ENCODE measurements at places on chromosomes 4 and X. TPM values are rescaled to one million over a fixed set of nuclear protein-coding genes. Genes with fewer than 3 reads are reported as not detected.

DNA sequence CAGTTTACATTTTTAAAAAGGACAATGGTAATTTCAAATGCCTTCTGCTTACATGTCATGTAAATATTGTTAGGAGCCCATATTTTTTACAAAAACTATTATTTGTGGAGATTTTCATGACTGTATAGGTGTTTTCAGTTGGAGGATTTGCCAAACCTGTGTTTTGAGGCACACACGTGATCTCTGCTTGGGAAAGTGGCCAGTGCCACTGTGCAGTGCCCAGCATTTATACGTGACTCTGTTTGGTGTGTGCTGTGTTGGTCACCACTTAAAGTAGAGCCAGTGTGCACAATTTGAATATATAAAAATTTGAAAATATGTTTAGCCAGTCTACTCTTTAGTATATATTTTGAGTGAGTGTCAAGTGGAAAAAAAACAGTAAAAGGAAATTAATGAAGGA lies 26.8 kb upstream of the NAP1L5 start:
- no peak overlapping the region for H3K4me3 ChIP-seq
- H3K27ac ChIP-seq: no peak overlapping the region
- H3K36me3 ChIP-seq: no peaks in the 10 kb centered on the region
- DNase-seq: no peak
- no peaks in the 10 kb centered on the region for H3K27me3 ChIP-seq
- H3K4me1 ChIP-seq: peaks cover 8% of the 10 kb centered on the region

Gene HSD17B13
- 0.60 TPM for total RNA-seq

Gene CXCL10
- not detected for total RNA-seq

GRCh38 chr4:83890816-83891215 lies 354.9 kb downstream of the GPAT3 start:
- no peak overlapping the region for H3K27ac ChIP-seq
- no peak for DNase-seq
- no peak overlapping the region for H3K4me3 ChIP-seq
- no peaks in the 10 kb centered on the region for H3K36me3 ChIP-seq
- H3K4me1 ChIP-seq: peaks cover 4% of the 10 kb centered on the region
- no peaks in the 10 kb centered on the region for H3K27me3 ChIP-seq

DNA sequence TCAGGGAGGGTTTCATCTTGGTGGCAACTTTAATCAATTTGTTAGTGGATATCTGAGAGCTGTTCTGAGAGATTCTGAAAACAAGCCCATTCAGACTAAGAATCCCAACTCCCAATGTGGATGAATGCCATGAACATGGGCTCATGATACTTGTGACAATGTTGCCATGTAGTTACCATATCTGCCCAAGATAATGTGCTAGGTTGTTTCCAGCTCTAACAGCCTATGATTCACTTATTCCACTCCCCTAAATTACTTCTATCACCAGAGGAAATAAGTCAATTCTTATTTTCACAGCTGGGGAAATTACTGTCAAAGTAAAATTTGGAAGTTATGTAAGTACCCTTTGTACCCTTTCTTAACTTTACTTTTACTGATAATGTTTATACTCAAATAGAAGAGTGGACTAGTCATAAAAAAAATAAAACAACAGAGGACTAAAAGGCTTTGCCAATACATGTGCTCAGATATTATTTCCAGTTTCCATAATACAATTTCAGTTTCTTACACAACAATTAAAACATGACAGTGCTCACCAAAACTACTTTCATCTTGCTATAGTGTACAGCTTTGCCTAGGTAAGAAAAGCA lies 1101.7 kb upstream of the INTU start:
- no peak overlapping the region for H3K4me3 ChIP-seq
- no peak overlapping the region for H3K27ac ChIP-seq
- H3K4me1 ChIP-seq: peaks cover 27% of the 10 kb centered on the region
- H3K36me3 ChIP-seq: no peaks in the 10 kb centered on the region
- DNase-seq: no peak
- no peaks in the 10 kb centered on the region for H3K27me3 ChIP-seq

Gene NDUFB11
- 86.1 TPM for total RNA-seq

DNA sequence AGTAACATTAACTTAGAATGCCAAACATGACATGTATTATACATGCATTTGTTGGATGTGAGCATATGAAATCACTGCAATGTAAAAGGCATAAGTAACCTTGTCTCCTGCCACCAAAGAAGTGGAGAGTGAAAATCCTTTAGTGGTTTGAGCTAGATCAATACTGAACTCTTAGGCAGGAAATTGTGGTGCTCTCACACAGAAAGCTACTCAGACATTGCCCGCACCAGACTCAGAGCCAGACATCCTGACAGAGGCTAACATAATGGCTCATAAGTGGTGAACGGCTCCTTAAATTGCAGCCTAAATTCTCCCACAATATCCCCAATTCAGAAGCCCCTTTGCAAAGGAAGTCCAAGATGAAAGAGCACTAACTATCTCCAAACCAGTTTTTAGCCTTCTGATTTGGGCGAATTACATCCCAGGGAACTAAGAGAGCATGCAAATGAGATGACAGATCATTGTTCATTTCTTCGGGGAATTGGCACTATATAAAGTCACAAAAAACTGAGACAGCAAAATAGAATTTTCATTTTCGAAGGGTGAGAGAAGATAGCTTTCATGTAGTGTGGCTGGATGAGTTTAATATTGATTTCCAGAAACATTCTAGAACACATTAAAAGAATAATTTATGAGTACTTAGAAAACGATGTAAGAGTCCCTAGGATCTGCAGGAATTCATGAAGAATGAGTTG lies 233.6 kb upstream of the RPS6KA3 start:
- DNase-seq: no peak
- no peaks in the 10 kb centered on the region for H3K27me3 ChIP-seq
- no peaks in the 10 kb centered on the region for H3K4me1 ChIP-seq
- no peak overlapping the region for H3K27ac ChIP-seq

Gene UGT2A3
- total RNA-seq: not detected

Gene ESX1
- total RNA-seq: not detected

DNA sequence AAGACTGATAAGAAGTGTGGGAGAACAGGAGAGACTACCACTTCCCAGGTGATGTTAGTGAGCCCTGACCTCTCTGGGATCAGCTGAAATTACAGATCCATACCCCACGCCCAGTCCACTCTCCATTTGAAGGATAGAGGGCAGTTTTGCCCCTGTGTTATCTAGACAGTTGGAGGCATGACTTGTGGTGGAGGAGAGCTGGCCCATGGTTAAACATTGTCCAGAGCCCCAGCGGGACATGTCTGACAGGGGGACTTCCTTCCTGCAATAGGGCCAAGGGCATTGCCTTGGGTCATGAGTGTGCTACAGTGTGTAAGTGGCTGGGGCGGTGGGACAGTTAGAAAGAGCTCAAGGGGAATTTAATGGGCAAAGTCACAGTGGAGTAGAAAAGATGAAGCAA lies 181.1 kb downstream of the MID1IP1 start:
- no peak for DNase-seq
- H3K27ac ChIP-seq: no peak overlapping the region
- no peak overlapping the region for H3K4me3 ChIP-seq
- no peaks in the 10 kb centered on the region for H3K4me1 ChIP-seq
- no peaks in the 10 kb centered on the region for H3K27me3 ChIP-seq

GRCh38 chr4:129545599-129546278 lies 449.8 kb downstream of the C4orf33 start:
- DNase-seq: peak; percentile 10
- H3K4me3 ChIP-seq: no peak overlapping the region
- no peaks in the 10 kb centered on the region for H3K27me3 ChIP-seq
- H3K27ac ChIP-seq: no peak overlapping the region

DNA sequence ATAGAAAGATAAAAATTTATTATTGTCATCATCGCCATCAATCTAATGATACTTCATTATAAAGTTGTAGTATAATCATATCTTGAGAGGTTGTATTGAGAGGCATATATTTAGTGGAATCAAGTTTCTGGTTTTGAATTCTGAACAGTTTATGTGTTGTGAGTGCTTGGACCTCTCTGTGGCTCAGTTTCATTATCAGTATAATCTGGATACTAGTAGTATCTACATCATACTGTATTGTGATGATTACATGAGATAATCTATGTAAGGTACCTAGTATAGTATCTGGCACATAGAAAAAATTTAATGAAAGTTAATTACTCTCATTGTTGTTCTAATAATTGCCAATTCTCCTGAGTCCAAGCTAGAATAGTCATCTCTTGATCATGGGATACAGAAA lies 161.2 kb upstream of the UBQLN2 start:
- H3K4me1 ChIP-seq: no peaks in the 10 kb centered on the region
- H3K27ac ChIP-seq: no peak overlapping the region
- no peak overlapping the region for H3K4me3 ChIP-seq
- no peaks in the 10 kb centered on the region for H3K27me3 ChIP-seq

DNA sequence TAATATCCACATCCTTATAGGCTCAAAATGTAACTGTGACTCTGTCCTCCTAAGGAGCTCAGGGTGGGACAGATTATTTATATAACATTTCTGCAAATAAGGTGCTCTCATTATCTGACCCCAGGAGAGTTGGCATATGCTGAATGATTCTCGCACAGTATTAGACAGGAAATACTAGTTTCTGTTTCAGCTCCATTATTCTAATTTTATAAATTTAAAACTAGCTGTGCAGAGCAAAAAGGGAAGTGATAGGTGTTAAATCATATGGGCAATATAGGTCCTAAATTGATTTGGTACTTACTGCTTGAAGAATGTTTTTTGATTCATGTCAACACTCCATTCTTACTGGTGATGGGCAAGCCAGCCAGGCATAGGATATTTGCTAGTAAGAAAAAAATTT lies 141.5 kb downstream of the GLRA2 start:
- no peaks in the 10 kb centered on the region for H3K27me3 ChIP-seq
- no peaks in the 10 kb centered on the region for H3K36me3 ChIP-seq
- H3K4me1 ChIP-seq: no peaks in the 10 kb centered on the region
- no peak overlapping the region for H3K27ac ChIP-seq

GRCh38 chr4:52824603-52825459 lies 37.3 kb upstream of the RASL11B start:
- no peak overlapping the region for H3K4me3 ChIP-seq
- H3K4me1 ChIP-seq: peaks cover 4% of the 10 kb centered on the region
- H3K36me3 ChIP-seq: no peaks in the 10 kb centered on the region
- no peak overlapping the region for H3K27ac ChIP-seq
- peak; percentile 13 for DNase-seq
- H3K27me3 ChIP-seq: no peaks in the 10 kb centered on the region

Gene RRAGB
- total RNA-seq: 12.9 TPM

GRCh38 chr4:171710743-171711142 lies 102.5 kb upstream of the GALNTL6 start:
- H3K4me1 ChIP-seq: peaks cover 5% of the 10 kb centered on the region
- H3K4me3 ChIP-seq: no peak overlapping the region
- DNase-seq: peak; percentile 24
- H3K36me3 ChIP-seq: no peaks in the 10 kb centered on the region
- H3K27ac ChIP-seq: no peak overlapping the region
- H3K27me3 ChIP-seq: no peaks in the 10 kb centered on the region

DNA sequence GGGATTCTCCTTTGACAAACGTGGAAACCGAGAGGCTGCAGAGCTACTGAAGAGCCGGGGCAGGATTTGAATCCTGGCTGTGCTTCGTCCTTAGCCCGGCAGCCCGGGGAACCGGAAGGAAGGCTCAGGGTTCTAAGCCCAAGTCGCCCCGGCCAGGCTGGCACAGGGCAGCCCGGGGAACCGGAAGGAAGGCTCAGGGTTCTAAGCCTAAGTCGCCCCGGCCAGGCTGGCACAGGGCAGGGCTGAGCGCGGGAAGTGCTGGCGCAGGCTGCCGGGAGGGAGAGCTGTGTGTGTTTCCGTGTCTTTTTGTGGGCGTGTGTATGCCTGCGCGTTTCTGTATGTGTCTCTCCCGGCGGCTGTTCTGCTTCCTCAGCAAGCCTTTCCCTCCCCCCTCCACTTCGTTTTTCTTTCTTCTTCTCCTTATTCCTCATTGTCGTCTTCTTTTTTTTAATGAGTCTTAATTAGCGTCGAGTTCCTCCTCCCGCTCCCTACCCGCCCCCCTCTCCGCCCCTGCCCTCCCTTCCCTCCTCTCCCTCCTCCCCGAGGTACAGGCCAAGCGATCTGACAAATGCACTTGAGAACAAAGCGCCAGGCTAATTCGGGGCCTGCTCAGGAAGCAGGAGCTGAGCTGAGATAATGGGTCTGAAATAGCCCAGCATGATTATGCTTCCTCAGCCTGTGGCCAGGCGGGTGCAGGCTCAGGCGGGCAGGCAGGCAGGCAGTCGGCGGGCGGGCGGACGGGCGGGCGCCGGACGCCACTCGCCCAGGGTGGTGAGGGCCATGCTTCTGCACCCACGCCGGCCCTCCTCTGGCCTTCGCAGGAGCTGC lies 65.9 kb downstream of the EFNB1 start:
- H3K4me1 ChIP-seq: peaks cover 26% of the 10 kb centered on the region
- H3K36me3 ChIP-seq: no peaks in the 10 kb centered on the region
- H3K27ac ChIP-seq: no peak overlapping the region

Gene STPG2
- total RNA-seq: 0.06 TPM

GRCh38 chr4:168560184-168561180 lies 63.6 kb downstream of the PALLD start:
- H3K27ac ChIP-seq: no peak overlapping the region
- H3K27me3 ChIP-seq: no peaks in the 10 kb centered on the region
- H3K4me1 ChIP-seq: no peaks in the 10 kb centered on the region
- DNase-seq: no peak
- H3K36me3 ChIP-seq: no peaks in the 10 kb centered on the region
- H3K4me3 ChIP-seq: no peak overlapping the region

DNA sequence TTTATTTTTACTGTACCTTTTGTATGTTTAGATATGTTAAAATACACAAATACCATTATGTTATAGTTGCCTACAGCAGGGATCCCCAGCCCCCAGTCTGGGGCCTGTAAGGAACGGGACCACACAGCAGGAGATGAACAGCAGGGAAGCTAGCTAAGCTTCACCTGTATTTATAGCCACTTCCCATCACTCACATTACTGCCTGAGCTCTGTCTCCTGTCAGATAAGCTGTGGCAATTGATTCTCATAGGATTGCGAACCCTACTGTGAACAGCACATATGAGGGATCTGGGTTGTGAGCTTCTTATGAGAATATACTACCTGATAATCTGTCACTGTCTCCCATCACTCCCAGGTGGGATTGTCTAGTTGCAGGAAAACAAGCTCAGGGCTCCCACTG lies 73.9 kb downstream of the BMPR1B start:
- no peaks in the 10 kb centered on the region for H3K4me1 ChIP-seq
- H3K36me3 ChIP-seq: no peaks in the 10 kb centered on the region
- no peak for DNase-seq
- H3K4me3 ChIP-seq: no peak overlapping the region

GRCh38 chr4:2925496-2925895 lies 37.7 kb downstream of the NOP14 start:
- no peaks in the 10 kb centered on the region for H3K36me3 ChIP-seq
- no peak for DNase-seq
- no peaks in the 10 kb centered on the region for H3K27me3 ChIP-seq
- H3K4me3 ChIP-seq: no peak overlapping the region
